Stimulated activated CD8-positive, alpha-beta memory T cell treated with anti-CD3 and anti-CD28 coated beads, Interleukin-7, amount 100 ng/mL, for 1 hour (primary cell): ENCODE measurements at places on chromosomes 3 and 15.

GRCh38 chr15:36912311-36912712 lies 188.0 kb downstream of the MEIS2 start:
- no peak for DNase-seq

DNA sequence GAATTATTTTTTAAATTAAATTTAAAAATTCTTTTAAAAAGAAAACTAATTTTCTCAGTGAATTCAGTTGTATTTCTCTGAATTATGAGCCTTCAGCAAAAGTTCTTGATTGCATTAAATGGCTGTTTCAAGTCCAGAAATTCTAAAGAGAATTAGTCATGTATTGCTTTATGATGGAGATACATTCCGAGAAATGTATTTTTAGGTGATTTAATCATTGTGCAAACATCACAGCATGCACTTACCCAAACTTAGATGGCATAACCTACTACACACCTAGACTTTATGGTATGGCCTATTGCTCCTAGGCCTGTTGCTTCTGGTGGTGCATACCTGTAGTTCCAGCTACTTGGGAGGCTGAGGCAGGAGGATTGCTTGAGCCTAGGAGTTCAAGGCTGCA lies 44.3 kb upstream of the GCNT3 start:
- no peak for DNase-seq

- DNase-seq = no peak
Observed at GRCh38 chr3:126530171-126531050, 6.5 kb downstream of the CHST13 start.

DNA sequence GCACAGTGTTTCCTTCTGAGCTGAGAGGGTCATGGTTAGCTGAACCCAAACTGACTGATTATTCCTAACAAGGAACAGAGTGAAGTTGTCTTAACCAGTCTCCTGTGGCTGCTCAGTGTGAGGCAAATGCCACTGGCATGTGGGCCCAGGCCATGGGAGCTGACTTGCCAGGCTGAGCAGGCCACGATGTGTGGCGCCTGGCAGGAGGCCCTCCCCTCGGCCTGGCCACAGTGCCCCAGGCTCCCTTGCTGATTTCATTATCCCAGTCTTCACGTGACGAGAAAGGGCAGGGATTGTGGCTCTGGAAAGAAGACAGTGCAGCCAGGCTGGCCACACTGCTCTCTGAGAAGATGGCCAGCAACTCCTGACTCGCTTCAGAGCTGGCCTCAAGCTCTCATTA lies 58.8 kb downstream of the SLCO2A1 start:
- DNase-seq = no peak

GRCh38 chr3:35291471-35292236 lies 347.7 kb upstream of the ARPP21 start:
- DNase-seq = no peak

DNA sequence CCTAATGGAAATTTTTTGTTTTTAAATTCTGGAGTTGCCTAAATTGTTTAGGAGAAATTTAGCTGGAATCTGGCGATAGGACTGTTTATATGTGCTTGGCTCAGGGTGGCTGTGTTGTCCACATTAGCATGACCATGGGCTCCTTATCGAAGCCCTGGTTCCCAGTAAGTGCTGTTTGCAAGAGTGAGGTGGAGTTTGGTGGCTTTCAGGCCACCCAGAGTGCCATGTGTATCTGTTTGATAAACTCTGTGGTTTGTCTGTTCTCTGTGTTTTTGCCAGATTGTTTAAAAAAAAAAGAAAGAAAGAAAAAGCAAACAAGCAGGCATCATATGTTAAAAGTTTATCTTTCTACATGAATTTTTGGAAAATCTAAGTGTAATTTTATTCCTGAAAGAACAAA lies 51.5 kb downstream of the PLCL2 start:
- DNase-seq = no peak
